GM23338 (cell line): ENCODE measurements at places on chromosomes 5 and 9. TPM values are rescaled to one million over a fixed set of nuclear protein-coding genes. Genes with fewer than 3 reads are reported as not detected.

DNA sequence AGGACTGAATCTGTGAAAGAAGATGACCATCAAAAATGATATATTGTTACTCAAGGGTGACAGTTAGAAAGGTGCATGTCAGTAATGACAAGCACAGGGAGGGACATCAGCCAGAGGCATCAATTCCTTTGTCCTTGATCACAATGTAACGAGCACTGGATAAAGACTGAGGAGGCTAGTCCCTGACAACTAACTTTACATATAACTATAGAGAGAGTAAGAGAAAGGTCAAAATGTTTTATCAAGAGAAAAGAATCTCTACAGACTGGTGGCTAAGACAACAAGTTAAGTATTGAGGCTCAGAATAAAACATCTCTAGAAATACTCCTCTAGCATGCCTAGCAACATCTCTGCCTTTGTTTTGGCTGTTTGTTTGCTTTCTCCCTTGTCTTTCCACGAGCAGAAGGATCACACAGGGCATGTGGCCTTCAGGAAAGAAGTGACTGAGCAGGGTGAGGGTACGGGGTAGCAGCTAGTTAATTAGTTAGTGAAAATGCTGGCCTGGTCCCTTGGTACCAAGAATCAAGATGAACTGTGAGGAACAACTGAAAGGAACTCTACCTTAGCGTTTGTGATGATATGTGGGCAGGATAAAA is 724.1 kb upstream of the MEF2C start:
- DNase-seq = peak; percentile 29
- H3K4me1 ChIP-seq = peaks cover 6% of the 10 kb centered on the region
- no peak overlapping the region for H3K4me3 ChIP-seq

- peaks cover 23% of the 10 kb centered on the region; the same call in 1 of the 2 replicates for H3K36me3 ChIP-seq
- peak overlapping the region; percentile 96 for H3K27ac ChIP-seq
- H3K4me1 ChIP-seq = 0 out of 2 replicates have a peak, but pooled peaks cover 3% of the 10 kb centered on the region
- DNase-seq = peak; percentile 77
- H3K27me3 ChIP-seq = no peaks in the 10 kb centered on the region
Measured at GRCh38 chr9:122827761-122828093, 661 bp downstream of the PDCL start.

Gene STING1
- polyA plus RNA-seq = 0.30 and 0.66 TPM in 2 replicates

Gene FAM151B
- polyA plus RNA-seq = 0.55 and 0.78 TPM in 2 replicates

Gene ZFP37
- 1.5 and 2.3 TPM in 2 replicates for polyA plus RNA-seq

Gene ECSCR
- 2.5 and 2.6 TPM in 2 replicates for polyA plus RNA-seq

Gene IFNA17
- polyA plus RNA-seq = not detected in 2 replicates

Gene SPATA31A3
- not detected in 2 replicates for polyA plus RNA-seq
